ENCODE measurements at places on chromosomes 2 and 18.

- no peak for DNase-seq
Observed at GRCh38 chr2:209613649-209614305, 157.9 kb upstream of the UNC80 start.

- DNase-seq = no peak
Observed at GRCh38 chr2:196798980-196799379, 503 bp downstream of the GTF3C3 start.

- DNase-seq = no peak
Observed at GRCh38 chr2:209476367-209477208, 52.7 kb downstream of the MAP2 start.

DNA sequence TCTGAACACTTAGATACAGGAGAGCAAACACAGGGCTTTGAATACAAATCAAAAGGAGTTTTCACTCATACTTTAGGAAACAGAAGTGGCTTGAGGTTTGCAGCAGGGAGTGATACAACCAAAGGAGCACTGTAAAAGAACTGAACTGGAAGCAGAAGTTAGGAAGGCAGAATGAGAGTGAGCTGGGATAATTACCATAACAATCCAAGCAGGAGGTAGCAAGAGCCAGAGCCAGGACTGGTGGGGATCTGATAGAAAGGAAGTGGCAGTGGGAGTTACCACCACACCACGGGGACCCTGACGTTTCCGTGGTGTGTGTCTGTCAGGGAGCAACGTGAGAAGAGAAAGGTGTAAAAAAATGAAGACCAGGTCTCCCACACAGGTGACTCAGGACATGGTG, 81.3 kb upstream of the EPB41L3 start:
- DNase-seq = no peak

GRCh38 chr2:147109291-147109690, 735.5 kb upstream of the ACVR2A start:
- no peak for DNase-seq

DNA sequence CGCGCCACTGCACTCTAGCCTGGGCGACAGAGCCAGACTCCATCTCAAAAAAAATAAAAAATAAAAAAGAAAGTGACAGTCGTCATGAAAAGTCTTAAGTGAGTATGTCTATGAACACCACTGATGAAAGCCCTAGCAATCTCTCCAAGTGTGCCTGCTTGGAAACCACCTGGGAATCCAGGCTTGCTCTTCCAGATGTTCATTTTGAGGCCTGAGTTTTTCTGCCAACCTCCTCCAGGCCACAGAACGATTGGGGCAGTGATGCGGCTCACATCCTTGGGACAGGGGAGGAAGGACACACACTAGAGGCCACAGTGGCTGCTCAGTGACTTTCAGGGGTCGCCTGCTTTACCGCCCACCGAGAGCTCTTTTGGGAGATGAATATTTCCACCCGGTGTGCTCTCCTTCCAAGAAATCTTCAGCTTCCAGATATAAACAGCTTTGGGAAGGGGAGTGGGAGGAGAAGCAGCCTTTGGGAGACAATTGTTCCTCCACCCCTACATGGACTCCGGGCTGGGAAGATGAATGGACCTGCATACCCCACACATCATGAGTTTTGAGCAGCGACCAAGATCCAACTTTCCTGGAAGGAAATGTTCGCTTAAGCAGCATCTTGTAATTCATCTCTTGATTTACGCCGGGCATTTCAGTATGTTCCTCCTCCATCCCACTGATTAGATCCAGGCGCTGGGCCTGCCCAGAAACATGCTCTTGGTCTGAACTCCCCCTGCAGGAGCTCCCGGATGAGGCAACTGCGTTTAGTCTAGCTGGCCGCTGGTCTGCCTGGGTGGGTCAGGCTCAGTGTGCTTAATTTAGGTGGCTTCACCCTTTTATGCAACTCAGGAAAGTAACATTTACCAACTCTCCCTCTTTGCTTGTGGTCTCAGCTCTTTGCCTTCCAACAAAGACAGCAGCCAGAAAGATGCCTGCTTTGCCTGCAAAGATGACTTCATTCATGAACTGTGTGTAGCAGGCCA, 6.2 kb upstream of the ARMC9 start:
- DNase-seq = no peak

DNA sequence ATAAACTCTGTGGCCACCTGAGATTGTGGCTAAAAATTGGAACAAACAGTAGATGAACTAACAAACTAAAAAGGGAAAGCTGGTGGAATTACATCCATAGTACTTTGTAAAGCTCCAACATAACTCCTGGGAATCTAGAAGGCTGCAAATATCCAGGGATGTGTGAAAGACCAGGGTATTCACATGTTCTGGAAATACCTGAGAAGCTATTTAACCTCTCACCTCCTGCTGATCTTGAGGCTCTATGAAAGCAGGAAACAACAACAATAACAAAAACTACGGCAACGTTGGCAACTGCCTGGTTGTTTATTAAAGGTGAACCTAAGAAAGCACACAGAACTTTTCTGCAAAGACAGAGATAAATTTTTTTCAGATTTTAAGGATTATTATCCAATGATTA, 171.3 kb downstream of the CCDC178 start:
- DNase-seq = no peak

DNA sequence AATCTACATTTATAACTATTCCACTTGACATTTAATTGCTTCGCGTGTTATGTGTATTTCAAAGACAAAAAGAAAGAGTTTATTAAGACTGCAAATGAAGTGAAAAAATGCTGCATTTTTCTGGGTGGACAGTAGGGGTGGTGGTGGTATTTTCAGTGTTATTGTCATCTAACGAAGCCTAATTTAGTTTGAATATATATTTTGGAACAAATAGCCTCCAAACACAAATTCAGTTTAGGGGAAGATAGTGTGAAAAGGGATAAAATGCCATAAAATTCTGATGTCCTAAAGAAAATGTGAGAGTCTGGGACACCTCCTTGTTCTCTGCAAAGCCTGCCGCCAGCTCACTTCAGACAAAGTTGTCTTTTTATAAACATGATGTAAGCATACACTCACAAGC, 425.1 kb downstream of the NRXN1 start:
- no peak for DNase-seq
